ENCODE measurements at places on chromosomes 2 and 18.

DNA sequence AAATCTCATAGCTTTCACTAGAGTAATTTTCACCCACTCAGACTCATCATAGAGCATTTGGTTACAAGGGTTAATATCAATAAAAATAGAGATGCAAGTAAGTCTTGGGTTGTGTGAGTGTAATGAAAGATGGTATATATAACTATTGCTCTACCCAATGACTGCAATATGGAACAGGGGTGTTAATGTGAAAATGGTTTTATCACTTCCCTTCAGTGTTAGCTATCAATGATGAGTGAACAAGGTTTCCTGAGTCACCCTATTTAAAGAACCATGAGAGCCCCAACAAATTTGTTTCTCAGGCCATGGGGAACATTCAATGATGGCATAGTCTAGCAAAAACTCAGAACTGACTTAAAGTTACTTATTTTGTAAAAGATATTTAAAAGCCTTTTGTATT, 1133.6 kb upstream of the ZEB2 start:
- DNase-seq: no peak

- DNase-seq: no peak
Measured at GRCh38 chr2:45780541-45781463, 129.3 kb downstream of the PRKCE start.

- no peak for DNase-seq
Measured at GRCh38 chr18:56843241-56843640, 192.1 kb downstream of the WDR7 start.

DNA sequence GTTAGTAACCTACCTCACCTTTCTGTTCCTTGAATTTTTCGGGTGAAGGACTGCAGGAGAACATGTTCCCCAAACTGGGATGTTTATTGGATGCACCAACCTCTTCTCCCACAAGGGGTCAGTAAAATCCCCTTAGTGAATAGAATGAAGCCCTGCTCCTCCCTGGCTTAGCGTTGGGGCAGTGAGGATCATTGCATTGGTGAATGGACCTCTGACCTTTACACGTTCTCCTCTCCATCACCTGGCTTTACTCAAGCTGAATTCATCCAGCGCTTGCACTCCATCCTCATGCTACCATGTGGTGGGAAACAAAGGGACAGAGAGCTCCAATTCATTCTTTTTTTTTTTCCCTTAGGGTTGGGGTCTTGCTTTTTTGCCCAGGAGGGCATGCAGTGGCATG, 157.2 kb downstream of the MIB1 start:
- DNase-seq: peak; percentile 15

DNA sequence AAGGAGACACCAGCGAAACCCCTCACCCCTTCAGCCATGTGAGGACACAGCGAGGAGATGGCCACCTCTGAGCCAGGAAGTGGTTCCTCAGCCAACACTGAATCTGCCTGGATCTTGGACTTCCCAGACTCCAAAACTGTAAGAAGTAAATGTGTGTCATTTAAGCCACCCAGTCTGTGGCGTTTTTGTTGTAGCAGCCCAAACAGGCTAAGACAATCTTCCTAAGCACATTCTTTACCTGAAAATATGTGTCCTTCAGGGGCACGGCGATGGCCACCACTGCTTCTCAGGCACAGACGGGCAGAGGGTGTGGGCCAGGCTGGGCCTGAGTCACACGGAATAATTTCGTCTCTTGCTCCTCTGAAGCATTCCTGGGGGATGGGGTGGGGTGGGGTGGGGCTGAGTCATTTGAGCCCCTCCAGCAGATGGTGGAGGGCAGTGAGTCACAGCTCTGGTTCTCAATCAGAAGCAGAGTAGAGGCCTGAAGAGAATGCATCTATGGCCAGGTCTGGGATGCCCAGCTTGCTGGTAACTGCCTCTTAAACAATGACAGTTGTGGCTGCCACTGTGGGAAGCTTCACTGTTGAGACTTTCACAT, 142.4 kb downstream of the CAPN13 start:
- no peak for DNase-seq

DNA sequence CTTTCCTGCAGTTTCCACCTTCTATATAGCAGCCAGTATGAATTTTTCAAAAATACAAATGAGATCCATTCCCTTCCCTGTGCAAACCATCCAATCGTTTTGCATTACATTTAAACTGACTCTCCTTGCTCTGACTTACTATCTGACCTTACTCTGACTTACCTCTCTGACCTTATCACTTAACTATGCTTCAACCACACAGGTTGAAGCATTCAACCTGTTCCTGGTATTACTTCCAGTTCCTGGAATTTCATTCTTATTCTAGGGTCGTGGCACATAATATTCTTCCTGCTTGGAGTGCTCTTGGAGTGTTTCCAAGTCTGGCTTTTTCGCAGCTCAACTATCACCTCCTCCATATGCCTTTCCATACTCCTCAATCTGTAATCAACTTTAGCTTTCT, 850.6 kb upstream of the CHAC2 start:
- no peak for DNase-seq

DNA sequence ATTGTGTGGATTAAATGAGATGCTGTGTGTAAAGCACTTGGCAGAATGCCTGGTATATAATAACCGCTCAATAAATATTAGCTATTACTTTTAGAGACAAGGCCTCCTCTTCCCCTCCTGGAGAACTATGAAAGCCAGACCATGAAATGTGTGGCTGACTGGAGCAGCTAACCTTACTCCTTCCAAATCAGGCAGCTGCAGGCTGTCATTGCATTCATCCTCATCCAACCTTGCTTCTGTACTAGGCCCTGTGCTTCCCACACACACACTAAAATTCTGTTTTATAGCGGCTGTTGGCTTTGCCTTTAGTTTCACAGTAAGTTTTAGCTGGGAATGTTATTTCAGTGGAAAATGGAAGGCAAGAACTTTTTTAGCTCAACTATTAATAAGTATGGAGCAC, 10.2 kb upstream of the SP9 start:
- DNase-seq: no peak

DNA sequence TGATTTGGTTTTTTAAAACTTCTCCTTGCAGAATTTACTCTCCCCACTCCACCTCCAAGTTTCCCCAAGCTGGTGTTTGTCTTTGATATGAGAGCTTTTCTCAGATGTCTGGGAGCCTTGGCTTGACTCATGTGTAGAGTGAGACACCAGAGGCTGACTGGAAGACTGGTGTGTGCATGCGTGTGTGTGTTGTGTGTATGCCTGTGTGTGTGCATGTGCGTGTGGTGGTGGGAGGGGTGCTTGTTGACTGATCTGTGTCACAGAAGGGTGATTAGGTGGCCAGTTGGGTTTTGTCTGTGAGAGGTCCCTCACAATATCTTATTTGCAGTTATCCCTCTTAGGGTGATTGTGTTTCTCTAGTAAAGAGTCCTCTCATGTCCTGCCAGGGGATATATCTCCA, 50.5 kb upstream of the HPCAL1 start:
- no peak for DNase-seq

GRCh38 chr2:14751581-14751980, 119.1 kb downstream of the LRATD1 start:
- no peak for DNase-seq

GRCh38 chr2:60633615-60634014, 80.2 kb upstream of the BCL11A start:
- DNase-seq: no peak

DNA sequence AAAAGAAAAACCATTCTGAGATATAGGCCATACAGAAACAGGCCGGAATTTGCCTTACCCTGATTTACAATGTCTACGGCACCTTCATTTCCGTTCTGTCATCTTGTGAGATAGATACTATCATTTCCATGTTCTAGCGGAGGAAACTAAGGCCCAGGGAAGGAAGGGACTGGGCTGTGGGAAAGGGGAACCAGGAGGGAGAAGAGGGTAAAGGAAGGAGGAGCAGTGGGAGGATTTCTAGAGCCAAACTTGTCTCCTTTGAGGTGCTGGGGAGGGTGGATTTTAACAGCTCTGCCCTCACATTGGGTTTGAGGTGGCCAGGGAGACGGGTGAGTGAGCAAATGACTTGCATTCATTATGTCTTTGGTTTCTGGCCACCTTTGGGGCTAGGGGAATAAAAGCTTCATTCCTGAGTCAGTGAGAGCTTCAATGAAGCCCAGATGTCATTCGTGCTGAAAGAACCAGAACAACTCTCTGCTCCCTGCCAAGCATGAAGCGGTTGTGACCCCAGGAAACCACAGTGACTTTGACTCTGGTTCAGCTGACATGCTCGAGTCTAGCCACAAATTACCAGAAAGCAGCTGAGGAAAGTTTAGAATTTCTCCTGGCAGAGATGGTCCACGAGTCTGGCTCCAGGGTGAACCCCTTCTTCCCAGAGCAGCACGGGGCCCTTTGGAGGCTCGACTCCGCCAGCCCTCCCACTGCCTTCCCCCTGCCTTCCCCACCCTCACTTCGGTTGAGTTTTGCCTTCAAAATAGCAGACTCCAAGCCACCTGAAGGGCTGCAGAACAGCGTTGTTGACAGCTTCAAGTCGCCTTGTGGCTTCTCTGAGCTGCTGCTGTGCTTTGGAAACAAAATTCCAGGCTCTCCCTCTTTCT, 3.8 kb downstream of the ACTG2 start:
- DNase-seq: peak; percentile 8

DNA sequence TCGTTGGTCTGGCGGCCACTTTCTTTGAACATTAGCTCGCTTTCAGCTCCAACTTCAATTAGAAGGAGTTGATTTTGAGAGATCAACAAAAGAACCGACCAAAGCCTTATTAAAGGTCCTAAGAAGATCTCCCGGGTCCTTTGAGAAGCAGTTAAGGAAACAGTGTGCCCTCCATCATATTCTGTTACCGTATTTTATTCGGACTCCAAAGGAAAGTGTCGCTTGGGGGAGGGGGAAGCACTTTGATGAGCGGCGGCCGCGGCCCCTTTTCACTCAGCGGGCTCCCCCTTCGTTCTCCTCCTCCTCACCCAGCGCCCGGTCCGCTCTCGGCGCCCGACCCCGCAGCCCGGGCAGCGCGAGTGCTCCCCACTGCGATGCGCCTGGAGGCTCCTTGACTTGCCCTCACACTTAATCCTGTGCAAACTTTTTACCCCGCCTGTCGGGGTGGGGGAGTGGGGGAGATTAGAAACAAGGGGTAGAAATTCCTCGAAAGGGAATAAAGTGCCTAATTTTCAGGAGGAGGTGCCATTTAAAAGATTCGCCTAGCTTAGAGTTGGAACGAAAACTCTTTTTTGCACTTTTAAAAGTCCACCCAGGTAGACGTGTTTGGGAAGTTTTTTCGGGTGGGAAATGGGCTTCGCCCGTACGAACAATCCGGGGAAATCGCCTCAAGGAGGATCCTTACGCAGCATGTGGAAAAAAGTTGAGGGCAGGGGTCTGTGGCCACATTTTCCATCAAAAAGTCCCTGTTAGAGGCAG, 1.2 kb upstream of the OTX1 start:
- no peak for DNase-seq

- DNase-seq: no peak
Measured at GRCh38 chr2:119820275-119820674, 60.6 kb downstream of the PTPN4 start.

GRCh38 chr2:47010176-47010575, 94.6 kb upstream of the MCFD2 start:
- DNase-seq: no peak

DNA sequence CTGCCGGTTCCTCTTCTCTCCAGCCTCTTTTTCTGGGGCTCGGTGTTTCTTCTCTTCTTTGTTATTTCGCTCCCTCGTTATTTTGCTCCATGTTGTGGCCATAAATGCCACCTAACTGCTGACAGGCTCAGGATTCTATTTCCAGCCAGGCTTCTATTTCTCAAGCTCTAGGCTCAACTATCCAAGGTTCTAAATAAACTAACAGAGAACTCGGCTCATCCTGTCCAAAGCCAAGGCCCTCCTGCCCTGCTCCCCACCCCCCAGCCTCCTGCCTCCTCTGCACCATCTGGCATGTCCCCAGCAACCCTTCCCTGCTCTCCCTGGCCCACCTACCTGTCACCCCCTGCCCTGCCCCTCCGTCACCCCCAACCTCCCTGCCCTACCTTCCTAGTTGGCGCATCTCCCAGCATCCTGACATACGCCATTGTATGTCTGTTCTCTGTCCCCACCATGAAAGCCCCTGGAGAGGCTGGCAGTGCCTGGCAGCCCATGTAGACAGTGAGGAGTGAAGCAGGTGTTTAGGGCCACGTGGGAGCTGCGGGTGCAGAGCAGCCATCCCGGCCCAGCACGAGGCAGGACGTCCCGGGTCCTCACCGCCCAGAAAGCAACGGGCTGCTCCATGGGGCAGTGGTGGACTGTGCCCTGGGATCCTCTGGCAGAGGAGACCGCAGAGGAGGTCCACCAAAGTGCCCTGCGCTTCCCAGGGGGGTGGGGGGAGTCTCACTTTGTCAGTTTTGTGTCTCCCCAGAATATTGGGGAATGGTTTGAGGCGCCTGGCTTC, 186.9 kb downstream of the TWIST2 start:
- DNase-seq: no peak

DNA sequence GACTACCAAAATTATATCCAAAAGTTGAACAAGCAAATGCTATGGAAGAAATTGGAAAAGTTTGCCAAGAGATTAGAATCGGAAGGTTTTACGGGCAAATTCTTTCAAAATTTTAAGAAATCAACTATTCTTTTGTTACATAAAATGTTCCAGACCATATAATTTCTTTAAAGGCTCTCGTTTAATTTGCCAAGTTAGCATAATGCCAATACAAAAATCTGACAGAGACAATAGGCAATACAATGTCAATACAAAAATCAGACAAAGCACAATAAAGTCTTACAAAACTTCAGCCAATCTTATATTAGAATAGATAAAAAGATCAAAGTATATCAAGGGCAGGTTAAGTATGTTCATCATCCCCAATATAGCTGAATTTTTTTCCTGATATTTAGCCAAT, 224.2 kb downstream of the BCL11A start:
- no peak for DNase-seq

- no peak for DNase-seq
Measured at GRCh38 chr18:11581286-11581685, 28.1 kb upstream of the SLC35G4 start.
